ENCODE measurements at places on chromosomes 5 and 9.
A peak's percentile ranks its signal among the peaks of the same experiment; 100 is the strongest.

GRCh38 chr9:8980496-8981013, 1181.0 kb upstream of the DMAC1 start:
- no peak for DNase-seq

- DNase-seq = no peak
Measured at GRCh38 chr9:100720922-100721321, 143.0 kb downstream of the CAVIN4 start.

DNA sequence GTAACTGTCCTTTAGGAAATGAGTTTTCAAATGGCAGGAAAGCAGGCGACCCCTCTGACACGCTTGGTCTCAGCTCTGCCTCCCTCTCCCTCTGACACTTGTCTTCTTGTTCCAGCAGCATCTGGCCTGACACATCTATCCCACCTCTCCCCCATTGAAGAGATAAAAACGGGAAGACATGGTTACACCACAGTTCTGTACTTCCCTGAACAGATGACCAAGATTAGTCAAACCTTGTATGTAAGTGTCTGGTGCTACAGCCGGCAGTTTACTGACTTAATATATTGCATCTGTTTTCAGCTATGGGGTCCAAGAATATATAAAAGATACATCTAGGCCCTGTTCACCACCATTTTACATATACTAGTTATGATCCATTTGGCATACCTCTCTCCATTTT, 29.6 kb upstream of the MLLT3 start:
- no peak for DNase-seq

GRCh38 chr9:115196919-115197318, 79.0 kb upstream of the TNC start:
- no peak for DNase-seq

DNA sequence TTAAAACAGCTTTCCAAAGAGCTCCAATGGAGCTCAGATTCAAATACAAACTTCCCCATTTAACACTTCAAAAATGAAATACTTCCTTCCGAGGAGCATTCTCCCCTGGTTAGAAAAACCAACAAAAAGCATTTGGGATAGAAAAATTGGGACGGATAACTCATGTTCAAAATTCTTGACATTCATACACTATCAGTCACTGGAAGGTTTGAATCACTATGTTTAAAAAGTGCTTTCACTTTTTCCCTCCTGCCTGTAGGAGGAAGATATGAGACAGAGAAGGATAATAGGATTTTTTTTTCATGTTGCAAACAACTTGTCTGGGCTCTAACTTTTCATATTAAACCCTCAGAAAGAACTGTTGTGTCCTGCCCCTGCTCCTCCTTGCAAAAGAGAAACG, 412.0 kb downstream of the ACTL7B start:
- peak; percentile 68 for DNase-seq

GRCh38 chr5:14003936-14004335, 59.4 kb upstream of the DNAH5 start:
- DNase-seq = no peak

Measured in kidney tubule cell (primary cell).